Stimulated activated CD8-positive, alpha-beta memory T cell treated with anti-CD3 and anti-CD28 coated beads, Interleukin-12 subunit alpha, Interleukin-12 subunit beta, amount 100 ng/mL, for 1 hour (primary cell): ENCODE measurements at places on chromosomes 5 and 9.

- no peak for DNase-seq
Measured at GRCh38 chr5:53974021-53974420, 336.4 kb downstream of the ARL15 start.

- no peak for DNase-seq
Measured at GRCh38 chr5:16406630-16407029, 59.0 kb downstream of the ZNF622 start.

DNA sequence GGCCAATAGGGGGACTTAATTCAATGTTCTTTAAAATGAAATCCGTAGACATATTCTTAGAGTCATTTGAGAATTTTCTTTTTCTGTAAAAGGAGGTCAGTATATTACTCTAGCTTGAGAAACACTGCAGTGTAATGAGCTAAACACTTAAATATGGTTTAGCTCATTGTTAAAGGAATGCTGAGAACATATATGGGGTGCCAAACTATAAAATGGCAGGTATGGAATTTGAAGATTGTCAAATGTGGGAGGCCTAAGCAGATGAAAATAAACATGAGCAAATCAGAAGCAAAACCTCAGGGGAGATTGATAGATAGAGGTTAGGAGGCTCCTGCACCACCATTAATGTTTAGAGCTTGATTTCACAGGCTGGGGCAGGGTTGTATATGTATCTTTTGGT, 57.9 kb downstream of the STX17 start:
- no peak for DNase-seq

- DNase-seq, result no peak
Measured at GRCh38 chr5:113896789-113897188, 383.3 kb downstream of the YTHDC2 start.

- DNase-seq, result no peak
Measured at GRCh38 chr5:8773046-8773615, 772.7 kb downstream of the SEMA5A start.

- no peak for DNase-seq
Measured at GRCh38 chr5:172219296-172219695, 25.3 kb downstream of the EFCAB9 start.

- no peak for DNase-seq
Measured at GRCh38 chr5:97124335-97124734, 18.1 kb downstream of the LIX1 start.

DNA sequence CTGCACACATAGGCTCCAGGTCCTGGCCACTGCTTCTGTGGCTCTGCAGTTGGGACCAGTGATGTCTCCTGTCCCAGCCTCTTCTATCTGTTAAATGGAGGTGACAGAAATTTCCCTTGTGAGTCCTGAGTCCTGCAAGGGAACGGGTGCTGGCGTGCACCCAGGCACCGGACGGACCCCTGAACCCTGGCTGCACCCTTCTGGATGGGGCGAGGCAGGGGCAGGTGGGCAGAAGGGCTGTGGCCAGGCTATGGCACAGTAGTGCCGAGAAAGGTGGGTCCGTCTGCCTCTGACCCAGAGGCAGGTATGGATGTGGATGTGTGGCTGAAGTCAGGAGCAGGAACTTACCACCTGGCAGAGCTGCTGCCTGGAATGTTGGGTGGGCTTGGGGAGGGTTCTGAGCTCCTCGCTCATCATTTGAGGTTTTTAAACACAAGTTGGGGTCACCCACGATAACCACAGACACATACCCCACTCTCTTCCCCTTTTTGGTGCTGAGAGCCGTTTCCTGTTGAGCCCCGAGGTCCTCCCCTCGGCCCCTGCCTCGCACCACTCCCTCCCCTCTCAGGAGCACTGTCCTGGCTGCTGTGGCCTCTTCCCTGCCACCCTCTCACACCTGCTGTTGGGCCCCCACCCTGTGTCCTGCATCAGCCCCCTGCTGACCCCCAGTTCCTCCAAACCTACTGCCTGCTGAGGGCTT, 82.0 kb downstream of the COL5A1 start:
- DNase-seq, result no peak

GRCh38 chr5:26645659-26646058, 392.7 kb downstream of the CDH9 start:
- no peak for DNase-seq

GRCh38 chr5:6399980-6400910, 21.9 kb upstream of the MED10 start:
- no peak for DNase-seq

- no peak for DNase-seq
Measured at GRCh38 chr5:36403632-36404311, 102.1 kb upstream of the RANBP3L start.

DNA sequence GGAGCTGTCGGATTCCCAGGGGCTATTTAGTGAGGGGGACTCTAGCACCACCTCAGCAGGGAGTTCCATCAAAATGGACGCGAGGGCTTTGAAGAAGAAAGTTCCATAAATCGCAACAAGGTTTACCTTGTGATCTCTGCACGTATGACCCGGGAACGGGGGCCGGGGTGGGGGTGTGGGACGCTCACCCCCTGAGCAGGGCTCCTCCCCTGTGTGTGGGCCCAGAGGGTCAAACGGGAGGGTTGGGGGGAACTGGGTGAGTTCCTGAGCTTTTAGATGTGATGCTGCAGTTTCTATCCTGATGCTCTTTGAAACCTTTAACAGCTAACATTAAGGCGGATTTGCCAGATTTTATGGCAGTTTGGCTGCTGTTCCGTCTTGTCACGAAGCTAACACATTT, 18.9 kb upstream of the LRRC14B start:
- DNase-seq, result no peak

DNA sequence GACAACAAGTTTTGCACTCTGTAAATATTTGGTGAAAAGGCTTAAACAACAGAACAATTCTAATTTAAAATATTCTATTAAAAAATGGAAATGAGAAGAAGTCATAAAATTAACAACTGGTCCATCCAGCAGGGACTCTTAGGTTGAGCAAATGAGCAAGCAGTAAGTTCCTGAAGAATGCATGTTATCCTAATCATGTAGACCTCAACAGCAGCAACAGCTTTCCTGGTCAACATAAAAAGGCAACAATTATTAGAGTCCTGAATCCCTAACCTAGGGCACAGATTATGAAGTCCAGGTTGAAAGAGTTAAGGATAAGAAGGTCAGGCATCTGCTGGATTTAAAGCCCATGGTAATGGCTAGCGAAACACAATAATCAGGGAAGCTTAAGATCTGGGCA, 120.9 kb downstream of the SSBP2 start:
- DNase-seq, result no peak

GRCh38 chr5:16754601-16755000, 137.8 kb upstream of the RETREG1 start:
- DNase-seq, result no peak

DNA sequence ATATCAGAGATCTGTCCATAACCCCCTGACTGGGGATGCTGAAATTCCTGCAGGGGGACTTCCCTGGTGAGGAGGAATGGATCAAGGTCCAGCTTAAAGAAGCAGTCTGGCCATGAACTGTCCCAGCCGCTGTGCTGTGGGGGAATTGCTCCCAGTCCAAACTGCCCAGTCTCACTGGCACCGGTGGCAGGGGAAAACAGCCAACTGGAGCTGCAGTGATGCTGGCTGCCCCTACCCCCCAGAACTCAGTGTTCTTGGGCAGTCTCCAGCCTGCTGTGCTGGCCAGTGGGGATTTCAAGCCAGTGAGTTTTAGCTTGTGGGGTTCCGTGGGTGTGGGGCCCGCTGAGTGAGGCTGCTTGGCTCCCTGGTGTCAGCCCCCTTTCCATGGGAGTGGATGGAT, 306.5 kb upstream of the RPS23 start:
- no peak for DNase-seq

- no peak for DNase-seq
Measured at GRCh38 chr5:10555277-10555684, 8.6 kb upstream of the ANKRD33B start.

GRCh38 chr5:77298146-77298545, 87.7 kb downstream of the PDE8B start:
- DNase-seq, result no peak

DNA sequence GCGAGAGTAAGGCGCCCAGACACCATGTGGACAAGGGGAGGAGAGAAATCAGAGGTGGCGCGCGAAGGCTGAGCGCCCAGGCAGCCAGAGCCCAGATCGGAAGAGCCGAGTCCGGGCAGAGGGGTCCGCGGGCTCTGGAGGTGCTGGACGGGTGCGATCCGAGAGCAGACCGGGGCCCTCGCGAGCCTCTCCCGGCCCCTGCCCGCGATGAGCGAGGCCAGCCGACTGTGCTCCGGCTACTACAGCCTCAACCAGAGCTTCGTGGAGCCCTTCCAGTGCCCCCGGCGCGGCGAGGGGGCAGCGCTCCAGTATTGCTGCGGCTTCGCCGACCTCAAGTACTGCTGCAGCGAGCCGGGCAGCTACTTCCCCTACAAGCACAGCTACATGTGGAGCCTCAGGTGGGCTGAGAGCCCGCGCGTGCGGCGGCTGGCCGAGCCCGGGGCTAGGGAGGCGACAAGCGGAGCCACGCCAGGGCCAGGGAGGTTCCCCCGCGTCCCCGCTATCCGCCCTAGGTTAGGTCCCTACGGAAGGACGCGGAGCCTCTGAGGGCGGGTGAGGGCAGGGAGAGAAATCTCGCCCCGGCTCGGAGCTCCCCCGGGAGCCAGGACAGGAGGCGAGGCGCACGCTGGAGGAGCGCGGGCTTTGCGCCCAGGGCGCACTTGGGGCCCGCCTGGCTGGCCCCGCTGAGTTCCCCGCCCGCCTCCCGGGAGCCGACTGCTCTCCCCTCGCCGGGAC, at the start of gene SHISAL2B:
TSS of gene SHISAL2B (plus strand) at position 87 of the 735 bp plus-strand sequence. CDS start at position 208, 121 bp downstream.
- no peak for DNase-seq

DNA sequence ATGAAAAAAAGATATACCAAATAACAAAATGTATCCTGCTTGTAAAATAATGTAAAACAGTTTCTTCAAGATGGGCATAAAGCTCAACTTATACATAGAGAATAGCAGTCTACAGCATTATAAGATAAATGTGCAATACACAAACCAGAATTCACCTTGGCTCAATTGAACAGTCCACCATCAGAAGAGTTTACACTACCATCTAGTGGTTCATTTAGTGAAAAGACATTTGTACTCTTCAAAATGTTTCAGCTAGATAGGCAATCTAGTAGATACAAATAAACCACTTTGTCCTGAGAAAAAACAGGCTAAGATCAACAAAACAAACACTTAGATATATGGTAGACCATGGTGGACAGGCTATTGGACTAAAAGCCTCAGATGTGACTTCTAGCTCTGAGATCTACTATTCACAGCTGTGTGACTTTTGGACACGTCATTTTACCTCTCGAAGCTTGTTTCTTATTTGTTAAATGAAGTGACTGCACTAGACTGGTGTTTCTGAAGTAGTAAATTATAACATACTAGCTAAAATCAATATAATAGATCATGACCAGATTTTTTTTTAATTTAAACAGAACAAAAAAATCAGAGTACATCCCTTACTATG, 22.1 kb upstream of the TPD52L3 start:
- no peak for DNase-seq

- no peak for DNase-seq
Measured at GRCh38 chr5:129960831-129961230, 56.6 kb downstream of the CHSY3 start.

GRCh38 chr5:140146523-140146842, 20.7 kb downstream of the IGIP start:
- DNase-seq, result no peak

- no peak for DNase-seq
Measured at GRCh38 chr9:23769307-23769935, 56.6 kb downstream of the ELAVL2 start.

GRCh38 chr5:81233080-81233634, at the start of gene CKMT2:
TSS of gene CKMT2 (plus strand) at chr5:81233322. CDS start at chr5:81251133, 17,811 bp downstream.
- no peak for DNase-seq

- DNase-seq, result no peak
Measured at GRCh38 chr9:2385746-2386145, 235.8 kb upstream of the VLDLR start.

DNA sequence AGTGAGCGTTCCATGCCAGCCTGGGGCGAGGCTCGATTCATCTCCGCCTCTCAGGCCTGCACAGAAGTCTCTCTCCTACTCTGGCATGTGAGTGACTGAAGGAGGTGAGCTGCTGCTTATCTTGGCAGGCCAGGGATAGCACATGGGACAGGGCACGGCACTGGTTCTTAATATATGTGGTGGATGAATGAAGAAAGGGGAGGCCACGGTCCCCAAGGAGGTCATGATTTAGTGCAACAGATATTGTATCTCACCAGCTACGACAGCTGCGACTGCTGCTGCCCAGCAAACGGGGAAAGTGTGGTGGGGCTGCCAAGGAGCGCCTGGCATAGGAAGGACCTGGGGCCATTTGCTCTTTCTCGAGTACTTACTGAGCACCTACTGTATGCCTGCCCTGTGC, 19.3 kb upstream of the MAPK9 start:
- DNase-seq, result no peak

DNA sequence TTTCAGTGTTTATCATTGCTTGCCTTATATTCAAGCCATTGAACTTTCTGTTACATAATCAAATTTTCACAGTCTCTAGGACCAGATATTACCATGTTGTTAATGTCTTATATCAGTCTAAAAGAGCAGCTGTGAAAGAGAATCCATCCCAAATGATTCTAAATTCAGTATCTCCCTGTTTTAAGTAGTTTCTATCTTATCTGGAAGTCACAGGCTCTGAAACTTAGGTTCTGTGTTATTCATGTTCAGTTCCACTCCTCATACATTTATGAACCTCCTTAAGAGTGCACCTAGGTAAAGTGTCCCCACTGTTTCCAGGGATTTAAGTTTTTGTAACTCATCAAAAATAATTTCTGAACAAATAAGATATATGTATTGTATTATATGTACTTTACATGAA, 9.7 kb downstream of the LYRM7 start:
- DNase-seq, result no peak

GRCh38 chr9:74414325-74414724, 82.8 kb upstream of the RORB start:
- DNase-seq, result no peak

DNA sequence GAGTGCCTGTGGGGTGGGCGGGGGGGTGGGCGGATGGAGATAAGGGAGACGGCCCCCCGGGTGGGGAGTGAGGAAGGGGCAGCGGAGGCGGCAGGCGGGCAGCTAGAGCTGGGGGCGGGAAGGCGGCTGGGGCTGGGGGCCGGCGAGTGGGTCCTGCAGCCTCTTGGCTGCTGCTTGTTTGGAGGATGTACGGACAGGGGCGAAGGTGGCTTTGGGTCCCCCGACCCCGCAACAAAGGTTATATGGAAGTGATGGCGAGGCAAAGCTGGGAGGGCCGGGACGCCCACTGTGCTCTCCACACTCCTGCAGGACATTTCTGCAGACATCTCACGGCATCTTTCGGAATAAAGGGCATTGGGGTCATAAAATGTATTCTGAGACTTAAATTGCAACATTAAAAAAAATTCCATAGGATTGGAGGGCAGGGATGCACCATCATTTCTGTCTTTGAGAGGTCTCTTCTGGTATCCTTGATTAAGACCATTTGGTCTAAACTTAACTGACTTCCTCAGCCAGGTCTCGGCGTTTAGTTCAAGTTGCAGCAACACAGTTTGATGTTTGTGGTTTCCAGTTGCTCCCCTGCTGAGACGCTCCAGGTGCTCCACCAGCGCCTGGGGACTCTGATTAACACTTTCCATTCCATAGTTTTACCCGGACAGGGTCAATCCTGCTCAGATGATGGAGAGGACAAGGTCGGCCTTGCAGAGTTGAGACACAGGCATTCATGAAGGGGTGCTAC, 101.6 kb upstream of the SSBP2 start:
- DNase-seq, result no peak
